ENCODE measurements at places on chromosomes 16 and 17.

- DNase-seq, result no peak
These were observed 15.2 kb downstream of the C1QTNF1 start for GRCh38 chr17:79039171-79039570.

DNA sequence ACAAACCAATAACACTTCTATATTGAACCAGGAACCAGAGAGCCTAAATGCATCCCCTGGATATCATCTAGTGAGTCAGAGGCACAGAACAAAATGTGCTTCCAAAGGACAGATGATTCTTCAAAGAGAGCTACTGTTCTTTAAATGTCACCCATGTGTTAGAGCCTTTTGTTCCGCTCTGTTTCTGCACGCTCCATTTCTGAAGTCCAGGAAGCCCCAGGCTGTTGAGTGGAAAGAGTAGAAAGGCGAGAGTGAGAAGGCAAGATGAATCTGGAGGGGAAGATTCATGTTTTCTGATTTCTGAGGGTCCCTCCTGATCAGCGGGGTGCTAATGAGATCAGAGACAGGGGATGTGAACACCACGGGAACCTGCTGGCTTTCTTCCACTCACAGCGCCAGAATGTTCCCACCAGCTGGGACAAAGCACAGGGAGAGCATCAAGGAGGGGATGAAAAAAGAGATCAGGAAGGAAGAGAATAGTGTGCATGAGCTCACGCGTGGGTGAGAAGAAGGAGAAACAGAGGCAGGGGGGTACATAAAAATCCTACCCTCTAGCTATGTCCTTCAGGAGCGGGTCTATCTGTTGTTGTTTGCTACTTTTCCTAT, 559.9 kb upstream of the HSBP1 start:
- no peak for DNase-seq

GRCh38 chr17:56918916-56919315, 5.1 kb upstream of the TRIM25 start:
- DNase-seq, result no peak

GRCh38 chr16:79177018-79177417, 423.5 kb downstream of the MAF start:
- no peak for DNase-seq

GRCh38 chr16:56915336-56916119, 16.4 kb upstream of the HERPUD1 start:
- peak; percentile 72 for DNase-seq

Data from smooth muscle cell of the brain vasculature (primary cell).